Inflammatory macrophage treated with lipopolysaccharide for 1 hour (primary cell): ENCODE measurements at places on chromosomes 1 and 21.
A peak's percentile ranks its signal among the peaks of the same experiment; 100 is the strongest.

GRCh38 chr1:14677292-14677971, 78.9 kb downstream of the KAZN start:
- DNase-seq = no peak

DNA sequence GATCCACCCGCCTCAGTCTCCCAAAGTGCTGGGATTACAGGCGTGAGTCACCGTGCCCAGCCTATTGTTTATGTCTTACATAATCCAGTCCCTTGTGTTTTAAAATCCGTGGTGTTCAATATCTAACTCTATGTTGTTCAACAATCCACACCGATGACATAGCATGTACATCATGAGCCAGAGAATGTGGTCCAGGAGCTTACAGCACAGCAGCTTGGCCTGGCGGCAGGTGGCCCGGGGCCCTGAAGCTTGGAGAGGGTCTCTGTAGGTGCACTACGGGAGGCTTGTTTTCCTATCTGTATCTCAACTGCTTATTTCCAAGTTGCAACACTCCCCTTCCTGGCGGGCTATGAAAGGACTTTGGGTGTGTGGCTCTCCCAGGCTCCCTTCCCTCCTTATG, 138.4 kb downstream of the ADSS2 start:
- no peak for DNase-seq

DNA sequence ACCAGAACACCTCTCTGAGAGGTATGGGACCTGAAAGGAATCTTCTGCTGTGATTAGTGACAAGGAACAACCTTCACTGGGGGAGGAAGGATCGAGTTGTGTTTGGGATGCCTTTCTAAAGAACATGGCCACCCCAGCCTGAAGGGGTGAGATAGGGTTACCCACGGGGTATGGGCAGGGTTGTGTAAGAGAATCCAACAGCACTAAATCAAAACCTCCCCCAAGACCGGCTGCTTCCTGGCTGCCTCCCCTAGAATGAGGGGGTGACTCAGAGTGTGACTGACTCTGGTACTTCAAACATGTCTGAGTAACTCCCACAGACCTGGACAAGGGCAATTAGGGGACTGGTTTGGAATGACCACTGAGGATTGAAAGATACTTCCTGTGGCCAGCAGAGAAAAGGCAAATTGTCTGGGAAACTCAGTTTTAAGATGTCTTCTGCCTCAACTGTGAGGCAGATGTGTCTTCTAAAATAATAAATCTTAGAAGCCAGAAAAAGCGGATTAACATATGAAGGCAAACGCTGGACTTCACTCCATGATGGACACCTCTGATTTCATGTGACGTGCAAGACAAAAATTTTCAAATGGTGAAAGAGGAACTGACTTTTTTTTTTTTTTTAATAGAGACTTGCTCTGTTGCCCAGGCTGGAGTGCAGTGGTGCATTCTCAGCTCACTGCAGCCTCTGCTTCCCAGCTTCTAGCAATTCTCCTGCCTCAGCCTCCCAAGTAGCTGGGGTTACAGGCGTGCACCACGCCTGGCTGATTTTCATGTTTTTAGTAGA, 6.7 kb upstream of the PTPN14 start:
- DNase-seq = peak; percentile 2

DNA sequence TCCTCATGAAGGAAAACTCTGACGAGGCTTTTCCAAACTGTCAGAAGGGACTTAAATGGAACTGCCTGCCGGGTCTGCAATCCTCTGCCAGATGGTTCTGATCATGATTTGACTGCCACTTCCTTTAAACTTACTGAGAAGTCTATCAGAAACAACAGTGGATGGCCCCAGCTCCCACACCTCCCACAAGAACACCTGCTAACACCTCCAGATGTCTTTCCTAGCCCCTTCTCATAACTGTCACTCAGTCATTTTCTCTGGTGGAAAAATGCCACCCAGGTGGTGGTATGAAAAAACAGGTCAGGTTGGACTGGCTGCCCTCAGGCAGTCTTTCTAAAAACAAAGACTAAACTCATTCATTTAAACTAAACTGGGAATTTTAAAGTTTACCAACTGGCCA, 66.7 kb upstream of the ABCD3 start:
- DNase-seq = no peak

DNA sequence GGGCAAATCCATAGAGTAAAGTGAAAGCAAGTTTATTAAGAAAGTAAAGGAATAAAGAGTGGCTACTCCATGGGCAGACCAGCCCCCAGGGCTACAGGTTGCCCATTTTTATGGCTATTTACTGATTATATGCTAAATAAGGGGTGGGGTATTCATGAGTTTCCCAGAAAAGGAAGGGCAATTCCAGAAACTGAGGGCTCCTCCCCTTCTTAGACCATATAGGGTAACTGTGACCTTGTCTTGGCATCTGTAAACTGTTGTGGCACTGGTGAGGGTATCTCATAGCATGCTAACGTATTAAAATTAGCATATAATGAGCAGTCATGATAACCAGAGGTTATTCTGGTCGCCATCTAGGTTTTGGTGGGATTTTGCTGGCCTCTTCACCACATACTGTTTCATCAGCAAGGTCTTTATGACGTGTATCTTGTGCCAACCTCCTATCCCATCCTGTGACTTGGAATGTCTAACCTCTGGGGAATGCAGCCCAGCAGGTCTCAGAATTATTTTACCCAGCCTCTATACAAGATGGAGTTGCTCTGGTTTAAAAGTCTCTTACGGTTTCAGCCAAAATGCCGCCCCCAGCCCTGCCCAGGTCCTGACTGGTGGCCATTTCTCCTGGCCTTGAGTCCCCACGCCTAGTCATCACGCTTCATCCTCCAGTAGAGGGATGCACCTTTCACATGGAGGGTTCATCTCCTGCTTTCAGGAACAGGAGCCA, 982 bp upstream of the TRIM17 start:
- no peak for DNase-seq

DNA sequence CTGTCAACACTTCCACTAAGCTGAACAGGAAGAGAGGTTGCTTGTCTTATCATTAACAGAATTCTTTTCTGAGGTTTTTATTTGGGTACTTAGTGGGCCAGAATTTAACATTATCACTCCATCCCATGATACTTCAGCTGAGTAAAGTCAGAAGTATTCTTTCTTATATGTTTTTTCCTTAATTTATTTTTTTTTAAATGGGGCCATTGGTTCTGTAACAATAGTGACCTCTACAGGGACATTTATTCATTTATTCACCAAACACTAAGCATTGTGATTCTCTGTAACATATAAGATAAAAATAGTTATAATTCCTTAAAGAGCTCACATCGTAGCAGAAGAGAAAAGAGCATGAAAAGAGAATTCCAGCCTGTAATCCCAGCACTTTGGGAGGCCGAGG, 9.8 kb downstream of the GREM2 start:
- no peak for DNase-seq
